Stimulated activated CD8-positive, alpha-beta memory T cell treated with anti-CD3 and anti-CD28 coated beads, Interleukin-4, amount 100 ng/mL, for 4 hours (primary cell): ENCODE measurements at places on chromosomes 4 and X.

- DNase-seq = no peak
Observed at GRCh38 chrX:135981010-135981409, 4.2 kb upstream of the SLC9A6 start.

DNA sequence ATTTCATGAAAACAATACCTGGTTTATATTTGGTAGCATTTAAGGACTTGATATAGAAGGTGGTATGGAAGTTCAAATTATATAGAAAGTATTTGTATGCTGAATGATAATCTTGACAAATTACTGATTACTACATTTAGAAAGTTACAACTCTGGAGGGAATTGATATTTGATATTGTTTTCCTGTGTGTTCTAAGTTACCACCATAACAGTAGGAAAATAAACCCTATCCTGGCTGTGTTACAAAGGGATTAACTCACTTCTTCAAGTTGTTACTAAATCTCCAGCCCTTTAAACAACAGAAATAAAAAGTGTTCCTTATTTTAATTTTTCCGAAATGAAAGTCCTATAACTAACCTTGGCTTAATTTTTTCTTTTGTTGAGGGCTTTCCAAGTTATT, 36.6 kb downstream of the FHL1 start:
- no peak for DNase-seq

DNA sequence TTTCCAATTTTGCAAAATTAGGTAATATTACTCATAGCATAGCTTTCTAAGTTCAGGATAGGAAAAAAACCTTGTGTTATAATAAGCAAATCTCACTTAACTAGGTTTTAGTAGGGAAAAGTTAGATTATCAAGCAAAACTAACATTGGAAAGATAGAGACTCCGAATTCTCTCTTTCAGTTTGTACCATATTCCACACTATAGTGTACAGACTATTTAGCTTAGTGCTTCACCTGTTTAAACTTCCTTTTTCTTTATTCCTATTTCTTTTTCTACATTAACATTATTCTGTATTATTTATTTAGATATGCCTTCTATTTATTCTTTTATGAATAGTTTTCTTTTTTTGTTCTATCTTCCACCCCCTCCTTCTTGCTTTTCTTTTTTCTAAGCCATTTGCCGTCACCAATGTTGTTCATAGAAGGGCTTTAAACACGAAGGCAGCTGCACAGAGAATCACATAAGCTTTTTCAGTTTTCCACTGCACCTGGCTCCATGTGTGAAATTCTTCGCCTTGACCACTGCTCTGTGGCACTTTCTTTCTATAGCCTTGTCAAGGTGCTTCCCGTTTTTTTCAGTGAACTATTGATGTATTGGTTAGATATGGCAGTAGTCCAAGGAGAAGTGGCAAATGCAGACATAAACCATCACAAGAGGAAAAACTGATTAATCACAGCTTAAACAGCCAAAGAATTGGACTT, 8.5 kb downstream of the PCDH10 start:
- DNase-seq = no peak

DNA sequence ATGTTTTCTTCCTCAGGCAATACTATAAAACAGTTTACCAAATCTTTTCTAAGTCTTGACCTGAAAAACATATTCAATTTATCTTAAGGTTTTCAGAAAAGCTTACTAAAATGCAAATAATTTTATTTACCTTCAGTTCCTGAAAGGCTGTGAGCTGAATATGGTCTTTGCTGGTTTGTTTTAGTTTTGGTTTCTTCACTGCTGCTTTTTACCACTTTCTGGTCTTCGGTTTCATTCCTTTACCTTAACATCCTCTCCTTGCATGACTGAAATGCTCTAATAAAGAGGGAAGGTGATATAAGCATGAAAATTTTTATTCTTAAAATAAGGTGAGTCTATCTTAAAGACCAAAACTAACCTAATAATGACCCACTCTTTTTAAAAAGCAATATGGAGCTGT, 97.1 kb upstream of the NRK start:
- DNase-seq = no peak

DNA sequence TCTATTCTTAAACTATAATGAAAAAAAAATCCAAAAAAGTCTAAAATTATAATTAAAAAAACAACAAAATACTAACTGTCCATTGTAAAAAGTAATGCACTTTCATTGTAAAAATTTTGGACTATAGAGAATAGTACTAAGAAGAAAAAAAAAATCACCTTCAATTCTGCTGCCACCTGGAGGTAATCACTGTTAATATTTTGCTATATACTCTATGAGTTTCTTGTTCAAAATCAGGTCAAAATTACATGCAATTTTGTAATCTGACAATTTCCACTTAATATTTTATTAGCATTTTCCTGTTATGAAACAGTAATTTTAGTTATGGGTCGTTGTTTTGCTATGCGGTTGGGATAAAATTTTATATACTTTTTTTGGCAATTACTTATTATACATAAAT, 62.0 kb downstream of the HTT start:
- DNase-seq = no peak

GRCh38 chr4:3724319-3725231, 41.6 kb upstream of the ADRA2C start:
- no peak for DNase-seq
